Glutamatergic neuron (in vitro differentiated cells): ENCODE measurements at places on chromosomes 3 and 15.

- DNase-seq = no peak
Measured at GRCh38 chr3:112818289-112818688, 28.4 kb downstream of the CD200R1L start.

GRCh38 chr15:32951736-32952464, 234.1 kb downstream of the GREM1 start:
- DNase-seq = no peak

- no peak for DNase-seq
Measured at GRCh38 chr15:73647259-73648013, 14.2 kb upstream of the NPTN start.

DNA sequence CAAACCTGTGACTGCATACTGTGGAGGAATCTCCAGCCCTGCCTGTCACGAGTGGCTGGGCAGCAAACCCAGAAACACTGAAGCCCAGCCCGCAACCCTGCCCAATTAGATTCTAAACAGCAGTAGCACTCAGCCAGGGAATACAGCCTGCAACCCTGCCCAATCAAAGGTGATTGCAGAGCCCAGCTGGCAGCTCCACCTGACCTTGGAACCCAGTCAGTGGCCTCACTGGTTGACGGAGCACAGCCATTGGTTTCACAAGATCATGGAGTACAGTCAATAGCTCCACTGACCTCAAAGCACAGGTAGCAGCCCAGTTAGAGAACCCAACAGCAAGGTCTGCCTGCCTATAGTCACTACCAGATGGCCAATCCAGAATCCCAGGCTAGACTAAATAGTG, 35.2 kb upstream of the MYLK start:
- no peak for DNase-seq

GRCh38 chr3:197339841-197340520, 41.6 kb upstream of the DLG1 start:
- peak; percentile 30 for DNase-seq

DNA sequence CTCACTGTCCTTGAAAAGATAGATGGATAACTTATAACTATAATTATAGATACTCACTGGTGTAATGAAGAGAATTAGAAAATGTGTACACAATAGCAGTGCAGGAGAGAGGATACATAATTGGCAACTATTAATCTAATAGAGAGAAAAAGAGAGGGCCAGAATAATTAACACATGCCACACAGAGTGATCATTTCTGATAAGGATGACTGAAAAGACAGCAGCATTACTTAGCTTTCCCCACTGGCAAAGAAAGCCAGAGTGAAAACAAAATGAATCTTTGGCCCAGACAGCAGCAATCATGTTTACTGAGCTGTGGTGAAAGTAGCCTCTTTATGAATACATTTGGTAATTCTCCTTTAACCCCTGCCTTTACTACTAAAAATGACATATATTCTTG, 493.3 kb upstream of the ROBO1 start:
- no peak for DNase-seq

DNA sequence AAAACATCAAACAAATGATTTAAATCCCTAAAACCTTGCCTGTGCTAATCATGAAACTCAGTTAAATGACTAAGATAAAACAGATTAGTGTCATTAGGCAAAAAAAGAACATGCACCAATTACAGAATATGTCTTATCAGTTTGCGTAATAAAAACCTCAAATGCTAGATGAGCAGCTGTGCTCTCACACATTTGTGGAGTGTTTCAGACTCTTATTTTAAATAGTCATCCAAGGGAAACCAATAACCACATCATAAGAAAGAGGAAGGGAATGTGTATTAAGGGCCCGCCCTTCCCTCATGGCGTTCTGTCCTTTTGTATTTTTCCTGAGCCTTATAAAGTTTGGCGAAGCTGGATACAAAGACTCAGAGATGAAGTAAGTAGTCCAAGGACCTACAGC, 6.6 kb downstream of the SAMMSON start:
- no peak for DNase-seq

DNA sequence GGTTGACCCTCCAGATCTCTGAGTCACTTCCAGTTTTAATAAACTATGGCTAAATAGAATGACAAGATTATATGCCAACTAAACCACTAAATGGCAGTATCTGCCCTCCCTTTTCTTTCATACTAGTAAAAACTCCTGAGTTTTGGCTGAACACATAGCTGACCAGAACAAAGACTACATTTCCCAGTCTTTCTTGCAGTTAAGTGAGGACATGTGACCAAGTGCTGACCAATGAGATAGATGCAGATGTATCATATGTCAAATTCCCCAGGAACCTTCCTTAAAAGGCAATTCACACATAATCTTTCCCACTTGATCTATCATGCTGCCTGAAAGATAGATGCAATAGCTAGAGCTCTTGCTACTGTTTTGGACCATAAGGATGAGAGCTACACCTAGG, 191.3 kb downstream of the SHOX2 start:
- no peak for DNase-seq

DNA sequence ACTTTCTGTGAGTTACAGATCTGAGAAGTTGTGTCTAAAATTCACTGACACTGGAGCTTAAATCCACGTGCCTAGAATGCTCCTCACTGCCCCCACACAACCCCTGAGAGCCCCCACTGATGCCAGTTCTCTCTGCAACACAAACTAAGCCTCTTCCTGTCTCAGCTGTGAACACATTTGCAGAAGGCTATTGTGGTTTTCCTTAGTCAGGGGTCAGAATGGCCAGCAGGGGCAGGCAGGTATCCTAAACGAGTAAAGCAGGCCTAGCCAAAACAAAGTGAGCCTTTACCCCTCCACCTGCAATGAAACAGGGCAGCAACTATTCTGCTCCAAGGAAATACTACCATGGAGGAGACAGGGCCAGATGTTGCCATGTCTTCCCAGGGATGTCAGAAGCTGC, 78.6 kb downstream of the FHIT start:
- DNase-seq = no peak

- DNase-seq = no peak
Measured at GRCh38 chr3:49788056-49788455, 1.7 kb upstream of the IP6K1 start.

- peak; percentile 41 for DNase-seq
Measured at GRCh38 chr3:187318819-187319616, 27.5 kb upstream of the MASP1 start.

DNA sequence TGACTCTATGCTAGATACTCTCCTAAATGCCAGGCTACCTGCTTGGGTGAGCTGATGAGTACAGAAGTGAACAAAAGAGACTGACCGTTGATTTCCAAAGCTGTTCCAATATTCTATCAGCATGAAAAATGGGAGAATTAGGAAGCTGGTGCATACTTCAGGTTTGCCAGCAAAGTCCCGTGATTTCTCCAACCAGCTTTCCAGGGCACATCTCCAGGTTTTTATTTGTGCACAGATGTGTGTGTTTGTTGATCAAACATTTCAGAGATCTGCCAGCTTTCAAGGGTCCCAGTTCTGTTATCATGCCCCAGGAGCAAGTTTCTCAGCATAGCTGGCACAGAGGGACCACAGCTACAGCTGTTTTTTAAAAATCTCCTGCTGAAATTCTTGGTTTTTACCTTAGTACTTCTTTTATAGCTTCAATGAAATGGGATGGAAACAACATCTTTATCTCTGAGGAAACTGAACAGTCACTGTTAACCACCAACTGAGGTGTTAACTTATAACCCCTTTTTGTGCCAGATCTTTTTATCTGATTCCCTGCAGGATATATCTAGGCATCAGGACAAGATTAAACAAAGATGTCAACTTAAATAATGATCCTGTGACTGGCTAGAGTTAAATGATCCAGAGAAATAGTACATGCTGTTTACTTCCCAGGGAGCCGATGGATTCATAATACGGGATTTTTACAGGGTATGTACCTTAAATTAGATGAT, 380.8 kb downstream of the GRM7 start:
- DNase-seq = no peak

GRCh38 chr3:27228805-27229204, 140.4 kb downstream of the NEK10 start:
- DNase-seq = no peak

DNA sequence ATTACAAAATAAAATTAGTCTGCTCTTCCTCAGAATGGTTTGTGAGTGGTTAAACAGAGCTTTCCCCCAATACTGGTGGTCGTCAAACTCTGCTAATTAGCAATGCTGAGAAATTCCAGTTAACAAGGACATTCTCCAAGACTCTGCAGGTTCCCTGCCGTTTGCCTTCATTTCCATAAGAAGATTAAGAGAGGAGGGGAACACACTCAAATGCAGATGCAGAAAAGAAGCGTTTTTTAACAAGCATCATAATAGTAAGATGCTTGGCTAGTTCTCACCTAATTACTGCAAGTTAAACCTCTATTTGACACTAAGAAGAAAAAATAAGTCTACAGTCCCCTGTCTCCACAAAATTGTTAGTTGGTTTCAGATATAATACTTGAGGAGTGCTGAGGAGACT, 3.7 kb upstream of the SOX2 start:
- no peak for DNase-seq

GRCh38 chr15:70475921-70476320, 287.4 kb downstream of the UACA start:
- DNase-seq = no peak

GRCh38 chr3:39108200-39108710, 775 bp downstream of the TTC21A start:
- no peak for DNase-seq

GRCh38 chr3:177452831-177453450, 255.7 kb upstream of the TBL1XR1 start:
- DNase-seq = no peak

DNA sequence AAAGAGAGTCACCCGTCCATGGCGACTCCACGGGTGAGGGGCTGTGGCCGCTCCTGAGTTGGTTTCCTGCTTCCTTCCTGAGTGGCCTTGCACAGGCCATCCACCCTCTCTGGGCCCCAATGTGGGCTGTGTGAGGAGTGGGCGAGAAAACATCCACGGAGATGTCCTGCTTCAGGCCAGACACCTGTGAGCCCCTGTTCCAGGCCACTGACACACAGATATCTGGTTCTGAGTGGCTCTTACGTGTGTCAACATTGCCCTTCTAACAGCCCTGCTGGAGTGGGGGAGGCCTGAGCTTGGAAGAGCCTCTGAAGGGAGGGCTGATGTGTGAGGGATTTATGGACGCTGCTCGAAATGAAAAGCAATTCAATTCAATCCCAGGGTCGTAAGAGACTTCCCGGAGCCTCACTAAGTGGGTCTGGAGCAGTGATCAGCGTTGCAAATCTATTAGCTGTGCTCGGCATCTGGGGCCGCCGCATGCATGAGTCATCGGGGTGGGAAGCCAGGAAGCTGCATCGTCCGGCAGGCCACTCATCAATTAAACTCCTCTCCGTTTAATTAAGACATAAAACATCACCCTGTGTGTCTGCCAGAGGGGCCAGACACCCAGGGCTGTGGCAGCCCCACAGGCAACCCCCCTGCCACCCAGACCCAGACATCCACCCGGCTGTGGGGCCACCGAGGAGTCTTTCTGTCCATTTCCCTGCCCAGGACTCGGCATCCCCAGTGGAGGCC, 20.0 kb upstream of the PRR23E start:
- peak; percentile 78 for DNase-seq

GRCh38 chr3:108079877-108080276, 11.0 kb downstream of the CD47 start:
- no peak for DNase-seq

- no peak for DNase-seq
Measured at GRCh38 chr3:136604961-136605360, 147.2 kb downstream of the STAG1 start.

DNA sequence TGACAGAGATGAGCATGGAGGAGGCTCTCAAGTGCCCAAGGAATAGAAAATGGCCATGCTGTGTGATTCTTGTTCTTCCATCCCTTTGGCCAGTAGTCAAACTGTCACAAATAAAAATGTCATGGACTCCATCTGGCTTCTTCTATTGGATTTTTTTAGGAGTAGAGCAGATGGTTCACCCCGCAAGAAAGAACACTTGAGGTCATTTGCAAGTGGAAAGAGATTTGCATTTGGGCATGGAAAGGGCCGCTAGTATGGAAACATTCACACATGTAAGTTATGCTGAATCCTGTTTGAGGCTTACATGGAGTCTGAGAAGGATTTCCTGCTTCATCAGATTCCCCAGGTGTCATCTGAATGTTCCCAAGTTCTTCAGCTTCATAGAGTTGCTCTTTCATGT, 53.1 kb upstream of the CFAP161 start:
- no peak for DNase-seq

DNA sequence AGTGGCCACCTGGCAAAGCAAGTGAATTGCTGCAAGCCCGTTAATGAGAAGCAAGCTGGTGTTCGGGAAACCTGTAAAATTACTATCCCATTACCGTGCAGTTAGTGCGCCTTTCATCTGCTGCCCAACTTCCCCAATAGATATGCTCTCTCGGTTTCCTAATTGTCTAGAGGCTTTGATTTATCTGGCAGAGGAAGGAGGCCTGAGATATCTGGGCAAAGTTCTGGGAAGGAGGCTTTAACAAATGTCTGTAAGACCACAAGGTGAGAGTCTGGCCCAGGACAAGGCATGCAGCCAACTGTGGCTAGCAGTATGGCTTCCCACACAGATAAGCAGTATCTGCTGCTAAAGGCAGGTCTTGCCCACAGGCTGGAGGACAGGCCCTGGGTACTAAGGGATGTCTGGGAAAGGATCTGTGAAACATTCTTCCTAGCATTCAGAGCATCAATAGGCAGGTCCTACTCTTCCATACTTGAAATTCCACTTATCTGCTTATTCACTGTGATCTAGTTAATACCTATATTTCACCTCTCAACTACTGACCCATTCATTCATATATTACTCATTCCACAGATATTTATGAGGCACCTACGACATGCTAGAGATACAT, 130.0 kb upstream of the SLC2A2 start:
- no peak for DNase-seq

DNA sequence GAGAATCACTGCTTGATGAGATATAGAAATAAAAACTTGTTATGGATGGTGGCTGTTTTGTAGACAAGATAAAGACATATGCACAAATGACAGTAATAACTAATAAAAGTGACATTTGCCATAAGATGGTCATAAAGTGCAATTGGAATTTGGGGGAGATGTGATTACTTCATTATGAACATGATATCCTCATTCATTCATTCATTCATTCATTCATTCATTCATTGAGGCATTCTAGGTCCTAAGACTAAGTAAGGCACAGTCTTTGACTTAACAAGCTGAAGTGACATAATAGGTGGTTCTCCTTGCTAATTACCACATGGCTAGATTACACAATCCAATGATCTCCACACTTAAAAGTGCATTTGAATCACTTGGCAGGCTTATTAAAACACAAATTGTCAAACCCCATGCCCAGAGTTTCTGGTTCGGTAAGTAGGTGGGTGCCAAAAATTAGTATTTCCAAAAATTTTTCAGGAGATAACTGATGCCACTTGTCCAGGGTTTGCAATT, 18.9 kb downstream of the RAP2B start:
- DNase-seq = no peak

DNA sequence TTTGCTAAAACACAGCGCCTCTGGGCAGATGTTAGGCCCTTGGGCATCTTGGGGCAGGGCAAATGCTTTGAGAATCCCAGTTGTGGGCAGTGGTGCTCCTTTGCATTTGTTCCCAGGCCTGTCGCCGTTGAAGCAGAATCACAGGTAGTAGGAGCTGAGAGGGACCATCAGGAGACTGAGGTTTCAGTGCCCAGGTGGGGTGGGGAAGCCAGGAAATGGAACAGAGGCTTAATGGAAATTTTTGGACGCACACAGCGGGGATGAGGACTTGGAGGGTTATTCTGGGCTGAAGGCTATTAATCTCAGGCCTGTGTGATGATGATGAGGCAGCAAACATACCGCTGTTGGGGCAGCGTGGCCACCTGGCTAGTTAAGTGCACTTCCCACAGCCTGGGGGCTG, 99.5 kb downstream of the SV2B start:
- no peak for DNase-seq
